ENCODE measurements at places on chromosomes 7 and 10. TPM values are rescaled to one million over a fixed set of nuclear protein-coding genes. Genes with fewer than 3 reads are reported as not detected.

DNA sequence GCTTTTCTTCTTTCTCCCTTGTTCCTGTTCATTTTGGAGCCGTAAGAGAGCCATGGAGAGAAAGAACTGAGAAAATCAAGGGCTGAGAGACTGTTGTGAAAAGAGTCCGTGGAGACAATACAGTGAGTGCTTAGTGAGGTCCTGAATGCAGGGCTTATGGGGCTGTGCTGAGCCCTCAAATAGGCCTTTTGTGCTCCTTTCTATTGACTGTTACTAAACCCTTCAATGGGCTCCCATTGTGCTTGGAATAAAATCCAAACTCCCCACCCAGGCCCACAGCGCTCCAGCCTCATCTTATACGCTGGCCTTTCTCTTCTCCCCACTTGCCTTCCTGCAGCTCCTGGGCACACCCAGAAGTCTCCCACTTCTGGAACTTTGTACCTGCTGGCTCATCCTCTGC is 243.1 kb upstream of the HABP2 start:
- DNase-seq = no peak

GRCh38 chr10:100873146-100873826 is 39.5 kb upstream of the SLF2 start:
- no peak for DNase-seq

DNA sequence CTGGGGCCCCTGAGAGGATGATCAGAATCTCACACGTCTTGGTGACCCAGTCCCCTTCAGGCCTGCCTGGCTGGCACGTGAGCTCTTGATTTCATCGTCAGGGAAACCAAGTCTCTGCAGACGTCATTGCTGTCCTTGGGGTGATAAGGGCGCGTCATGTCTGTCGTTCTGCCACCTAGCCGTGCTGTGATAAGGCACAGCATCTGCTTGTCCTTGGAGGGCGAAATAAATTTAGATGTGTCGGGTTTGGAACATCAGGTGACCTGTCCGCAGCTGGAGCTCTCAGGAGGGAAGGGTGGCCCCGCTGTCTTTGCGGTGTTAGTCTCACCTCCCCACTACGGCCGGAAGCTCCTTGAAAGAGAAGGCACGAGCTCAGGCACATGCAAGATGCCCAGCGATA is 129.2 kb downstream of the GRK5 start:
- no peak for DNase-seq

DNA sequence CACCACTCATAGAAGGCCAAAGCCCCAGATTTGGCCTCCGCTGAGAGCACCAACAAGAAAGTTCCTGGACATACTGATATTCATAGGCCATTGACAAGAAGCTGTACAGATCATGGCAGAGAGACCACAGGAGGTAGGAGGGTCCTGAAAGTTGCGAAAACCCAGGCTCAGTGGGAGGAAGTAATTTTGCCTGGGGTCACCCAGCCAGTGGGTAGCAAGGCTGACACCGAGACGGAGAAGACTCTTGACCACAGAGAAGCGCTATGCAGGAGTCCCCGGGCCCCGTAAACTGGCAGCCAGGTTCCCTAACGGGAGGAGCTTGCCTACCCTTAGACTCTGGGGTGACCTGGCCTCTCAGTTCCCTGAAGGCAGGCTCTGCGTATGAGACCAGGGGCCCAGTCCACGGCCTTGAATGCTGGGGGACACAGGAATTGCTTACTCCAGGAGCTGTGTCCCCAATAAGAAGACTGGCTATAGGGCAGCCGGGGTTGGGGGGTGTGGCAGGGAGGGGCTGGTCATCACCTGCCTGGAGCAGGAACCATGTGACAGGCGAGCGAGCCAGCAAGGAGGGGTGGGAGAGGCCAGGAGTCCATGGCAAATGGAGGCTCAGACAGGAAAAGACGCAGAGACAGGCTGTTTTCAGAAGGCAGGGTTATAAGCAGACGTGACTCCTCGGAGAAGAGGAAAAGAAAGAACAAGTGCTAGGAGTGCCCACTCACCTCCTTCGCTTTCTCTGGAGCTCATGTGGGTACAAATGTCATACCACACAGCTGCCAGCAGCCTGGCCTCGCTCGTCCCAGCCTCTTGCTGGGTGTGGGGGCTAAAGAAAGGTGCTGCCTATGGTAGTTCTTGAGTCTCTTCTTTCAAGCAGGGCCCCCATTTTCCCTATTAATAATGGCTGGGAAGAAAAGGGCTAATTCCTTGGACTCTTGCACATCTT is 24.6 kb upstream of the NPFFR1 start:
- DNase-seq = no peak

GRCh38 chr7:158680754-158681153 is 23.9 kb downstream of the NCAPG2 start:
- no peak for DNase-seq

GRCh38 chr10:30853066-30853465 is 178.6 kb downstream of the ZNF438 start:
- DNase-seq = no peak

DNA sequence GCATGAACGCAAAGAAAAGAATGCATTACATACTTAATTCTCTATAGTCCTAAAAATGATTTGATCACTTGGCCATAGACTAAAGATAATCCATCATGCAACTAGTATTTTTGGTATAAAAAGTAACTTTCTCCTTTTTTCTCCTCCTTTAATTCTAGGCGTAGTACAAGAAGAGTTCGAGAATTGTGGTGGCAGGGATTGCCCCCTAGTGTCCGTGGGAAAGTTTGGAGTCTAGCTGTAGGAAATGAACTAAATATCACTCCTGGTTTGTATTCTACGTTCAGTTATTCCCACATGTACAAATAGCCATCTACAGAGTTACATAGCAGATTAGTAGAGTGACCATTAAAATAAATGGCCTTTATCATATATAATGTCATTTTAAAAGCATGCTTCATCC is 45.5 kb upstream of the HELLS start:
- no peak for DNase-seq

GRCh38 chr10:46523962-46524471 is 32.4 kb downstream of the GPRIN2 start:
- peak; percentile 95 for DNase-seq

DNA sequence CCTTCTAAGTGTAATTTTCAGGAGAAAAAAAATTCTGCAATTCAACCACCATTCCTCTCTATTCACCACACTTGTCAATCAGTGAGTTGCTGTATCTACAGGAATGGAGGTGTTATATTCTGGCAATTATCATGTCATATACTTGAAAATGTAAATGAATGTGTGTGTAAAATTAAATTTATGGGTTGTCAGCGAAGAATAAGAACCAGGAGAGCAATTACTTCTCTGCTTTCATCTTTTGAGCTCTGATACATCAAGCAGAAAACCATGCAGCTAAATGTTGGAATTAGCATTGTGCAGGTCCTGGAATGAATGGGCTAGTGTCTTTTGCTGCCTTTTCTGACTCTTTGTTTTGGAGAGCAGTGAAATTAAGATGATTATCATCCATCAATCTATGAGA is 207.6 kb downstream of the FOXP2 start:
- DNase-seq = no peak

GRCh38 chr7:471866-472639 is 47.6 kb downstream of the PDGFA start:
- peak; percentile 89 for DNase-seq

DNA sequence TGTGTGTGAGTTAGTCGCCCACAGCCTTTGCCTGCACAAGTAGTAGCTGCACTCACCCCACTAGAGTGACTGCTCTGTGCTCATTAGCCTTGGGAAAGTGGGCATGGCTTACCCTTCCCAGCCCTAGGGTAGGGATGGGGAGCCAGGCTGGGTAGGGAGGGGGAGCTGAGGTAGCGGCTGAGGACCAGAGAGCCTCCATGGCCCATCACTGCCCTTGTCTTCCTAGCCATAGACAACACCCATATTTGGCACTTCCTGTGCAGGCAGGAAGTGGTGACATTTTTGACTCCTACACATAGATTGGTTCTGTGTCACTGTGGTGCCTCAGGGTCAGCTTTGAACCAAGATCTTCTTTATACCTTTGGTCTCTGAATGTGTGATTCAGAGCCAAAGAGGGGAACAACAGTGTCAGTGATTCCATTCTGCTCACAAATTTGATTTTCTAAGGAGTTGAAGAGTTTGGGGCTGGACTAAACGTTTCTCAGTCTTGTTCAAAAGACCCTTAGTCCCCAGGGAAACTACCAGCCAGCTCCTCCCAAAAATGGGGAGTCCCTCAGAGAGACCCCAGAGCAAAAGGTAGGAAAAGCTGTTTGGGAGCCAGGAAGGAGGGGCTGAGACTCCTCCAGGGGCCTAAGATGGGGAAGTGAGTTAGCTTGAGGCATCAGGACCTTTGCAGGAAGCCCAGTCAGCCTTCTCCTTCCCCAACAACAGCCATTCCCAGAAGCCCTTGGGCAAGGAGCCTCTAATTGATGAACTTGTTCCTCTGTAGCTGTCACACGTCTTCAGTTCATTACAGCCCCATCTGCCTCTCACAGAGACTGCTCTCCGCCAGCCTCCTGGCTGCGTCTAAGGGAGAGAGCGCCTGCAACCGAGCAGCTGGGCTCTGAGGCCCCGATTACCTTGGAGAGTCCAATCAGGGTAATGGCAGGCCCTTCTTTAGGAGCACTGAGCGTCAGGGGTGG is 135.0 kb downstream of the CDH23 start:
- peak; percentile 32 for DNase-seq

GRCh38 chr7:105594034-105594433 is 12.7 kb upstream of the EFCAB10 start:
- DNase-seq = no peak

Gene IFIT2
- total RNA-seq = 0.26 TPM

Gene BMS1
- 14.7 TPM for total RNA-seq

Gene WNT2
- total RNA-seq = under 0.01 TPM

Gene FOXK1
- 17.6 TPM for total RNA-seq

Gene CYP3A4
- not detected for total RNA-seq

Gene KCNH2
- 0.13 TPM for total RNA-seq

Gene NAT16
- not detected for total RNA-seq

Gene RTKN2
- total RNA-seq = 0.79 TPM

Gene DGKB
- not detected for total RNA-seq

Gene OR2A1
- total RNA-seq = not detected

Gene HECW1
- under 0.01 TPM for total RNA-seq
